ENCODE measurements at places on chromosomes 1 and 21. TPM values are rescaled to one million over a fixed set of nuclear protein-coding genes. Genes with fewer than 3 reads are reported as not detected.

DNA sequence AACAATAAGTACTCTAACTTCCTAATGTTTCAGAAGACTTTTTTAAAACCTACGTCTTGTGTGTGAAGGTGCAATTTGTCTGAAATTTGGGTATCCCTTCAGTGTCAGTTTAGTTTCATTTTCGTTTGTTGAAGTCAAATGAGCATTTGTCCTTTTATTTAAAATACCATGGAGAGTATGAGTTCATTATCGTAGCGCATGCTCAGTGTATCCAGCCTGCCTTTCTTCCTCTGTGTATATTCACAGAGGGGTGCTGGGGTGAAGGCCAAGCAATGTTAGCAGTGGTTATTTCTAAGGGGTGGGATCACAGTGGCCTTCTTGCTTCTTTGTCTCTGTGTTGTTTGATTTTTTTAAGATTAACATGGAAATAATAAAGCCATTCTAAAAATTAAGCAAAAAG, 43.2 kb downstream of the CNN3 start:
- ATAC-seq = peak; percentile 46

GRCh38 chr1:90899263-90899662, 122.6 kb downstream of the ZNF644 start:
- ATAC-seq = no peak

DNA sequence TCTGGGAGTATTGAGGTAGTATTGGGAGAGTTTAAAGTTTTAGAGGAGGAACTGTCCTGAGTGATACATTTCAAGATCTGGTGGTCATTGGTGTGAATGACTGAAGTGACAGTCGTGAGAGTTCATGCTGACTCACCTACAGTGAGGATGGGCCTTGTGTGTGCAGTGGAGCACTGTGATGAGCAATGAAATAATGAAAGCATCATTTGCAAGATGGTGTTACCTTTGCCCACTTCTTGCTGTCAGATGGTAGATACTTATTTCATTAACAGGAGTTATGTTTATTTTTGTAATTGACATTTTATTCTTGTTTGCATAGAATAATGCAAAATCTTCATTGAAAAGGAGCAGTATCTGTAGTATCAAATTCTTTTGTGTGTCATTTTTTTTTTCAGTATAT, 29.0 kb downstream of the POU2F1 start:
- no peak for ATAC-seq

- no peak for ATAC-seq
Observed at GRCh38 chr1:208200116-208200515, 44.1 kb downstream of the PLXNA2 start.

GRCh38 chr1:113747376-113747775, 11.9 kb downstream of the PHTF1 start:
- ATAC-seq = no peak

DNA sequence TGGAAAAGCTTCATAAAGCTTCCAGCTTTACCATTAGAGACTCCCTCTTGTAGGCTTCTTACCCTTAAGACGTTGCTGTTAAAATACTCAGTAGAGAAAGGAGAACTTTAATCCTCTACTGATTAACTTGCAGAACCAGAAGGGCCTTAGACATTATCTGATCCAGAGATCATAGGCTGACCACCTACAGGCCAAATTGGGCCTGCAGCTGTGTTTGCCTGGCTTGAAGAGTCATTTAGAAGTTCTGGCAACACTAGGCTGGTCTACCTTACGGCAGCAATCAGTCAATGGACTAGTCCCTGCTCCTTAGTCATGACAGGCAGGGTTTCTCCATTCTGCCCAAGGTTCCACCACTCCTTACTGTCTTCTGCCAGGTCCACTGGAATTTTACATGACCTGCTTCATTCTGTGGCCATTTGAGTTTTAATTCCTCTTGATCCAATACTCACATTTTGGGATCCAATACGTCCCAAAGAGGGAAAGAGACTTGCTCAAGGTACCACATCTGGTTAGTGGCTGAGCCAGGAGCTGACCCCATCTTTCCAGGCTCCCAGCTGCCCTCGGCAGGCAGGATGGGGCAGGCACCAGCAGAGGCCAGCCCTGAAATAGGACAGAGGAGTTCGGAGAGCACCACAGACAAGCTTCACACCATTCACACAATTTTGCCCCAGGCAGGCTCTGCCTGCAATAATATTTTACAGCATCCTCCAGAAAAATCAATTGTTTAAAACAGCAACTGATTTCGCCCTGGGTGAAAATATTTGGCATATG, 96.8 kb downstream of the TNR start:
- no peak for ATAC-seq

RHD gene
- total RNA-seq = not detected

GRCh38 chr1:69070660-69071373, 496.9 kb upstream of the LRRC7 start:
- no peak for ATAC-seq

Data from gastroesophageal sphincter (tissue), 4 donors.